ENCODE measurements at places on chromosomes 5 and 9. TPM values are rescaled to one million over a fixed set of nuclear protein-coding genes. Genes with fewer than 3 reads are reported as not detected.
A peak's percentile ranks its signal among the peaks of the same experiment; 100 is the strongest.

- peak; percentile 98 for DNase-seq
Observed at GRCh38 chr9:33024966-33025571, at the start of gene DNAJA1. Gene DNAJA1 (plus strand): TSS chr9:33025273. CDS start chr9:33026485, 1,212 bp downstream.

- no peak for DNase-seq
Observed at GRCh38 chr5:168449166-168449565, 37.1 kb upstream of the RARS1 start.

The ADAMTS19 gene
- not detected for polyA plus RNA-seq

The SLC6A7 gene
- 4.1 TPM for polyA plus RNA-seq

The C7 gene
- polyA plus RNA-seq = 3.6 TPM
